ENCODE measurements at places on chromosomes 3 and 15.

- DNase-seq = no peak
These were observed 8.0 kb downstream of the DNAJA4 start for GRCh38 chr15:78272316-78272715.

- no peak for DNase-seq
These were observed 168.7 kb downstream of the GREM1 start for GRCh38 chr15:32886459-32886858.

- DNase-seq = no peak
These were observed 14.7 kb downstream of the SLC6A1 start for GRCh38 chr3:11006986-11007933.

DNA sequence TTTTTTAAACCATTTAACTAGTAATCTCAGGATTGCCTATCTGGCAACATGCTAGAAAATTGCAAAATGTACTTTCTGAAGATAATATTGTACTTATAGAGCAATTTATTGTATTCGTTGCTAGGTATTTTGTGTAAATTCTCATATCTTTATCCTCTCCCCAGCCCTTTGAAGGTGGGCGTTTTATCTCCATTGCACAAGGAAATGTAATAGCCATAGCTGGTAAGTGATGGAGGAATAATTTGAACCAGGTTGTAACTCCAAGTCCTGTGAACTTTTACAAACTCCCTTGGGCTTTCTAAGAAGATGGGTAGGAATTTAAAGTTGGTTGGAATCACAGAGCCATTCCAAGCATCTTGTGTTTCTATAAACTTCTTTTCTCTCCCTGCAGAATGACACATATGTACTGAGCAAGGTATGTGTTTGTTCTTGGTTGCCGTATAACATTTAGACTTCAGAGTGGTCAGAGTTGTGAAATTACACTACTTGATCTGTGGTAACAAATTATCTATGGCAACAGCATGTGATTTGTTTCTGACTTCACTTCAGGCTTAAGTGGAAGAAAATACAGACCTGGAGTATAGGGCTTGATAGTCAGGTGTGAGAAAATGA lies 170.9 kb downstream of the AKAP13 start:
- no peak for DNase-seq

DNA sequence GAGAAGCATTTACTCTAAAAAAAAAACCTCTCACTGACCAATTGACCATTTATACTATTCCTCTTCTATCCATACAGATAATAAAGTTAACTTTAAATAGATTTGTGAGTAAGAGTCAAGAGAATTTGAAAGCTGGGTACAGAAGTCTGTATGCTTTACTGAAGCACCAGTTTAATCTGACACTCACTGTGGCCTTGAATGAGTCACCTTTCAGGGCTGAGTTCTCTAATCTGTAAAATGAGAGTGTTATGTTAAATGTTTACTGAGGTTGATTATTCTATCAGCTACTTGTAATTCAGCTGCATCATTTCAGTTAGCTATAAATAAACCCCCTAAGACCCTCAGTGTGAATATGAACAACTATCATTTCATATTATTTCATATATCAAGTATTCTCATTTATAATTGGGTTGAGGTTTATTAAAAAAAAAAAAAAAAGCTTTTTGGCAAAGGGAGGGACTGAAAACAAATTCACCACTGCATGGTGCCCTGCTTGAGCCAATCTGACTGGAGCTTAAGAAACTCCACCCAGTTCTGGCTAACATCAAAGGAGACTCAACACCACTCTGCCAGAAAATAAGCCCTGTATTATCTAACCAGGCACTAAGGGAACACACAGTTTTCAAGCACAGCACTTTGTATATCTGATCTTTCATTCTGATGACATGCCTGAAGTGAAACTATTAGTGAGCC lies 2.8 kb downstream of the MAP4 start:
- no peak for DNase-seq

- peak; percentile 45 for DNase-seq
These were observed 187.9 kb downstream of the SUCNR1 start for GRCh38 chr3:152061296-152061695.

DNA sequence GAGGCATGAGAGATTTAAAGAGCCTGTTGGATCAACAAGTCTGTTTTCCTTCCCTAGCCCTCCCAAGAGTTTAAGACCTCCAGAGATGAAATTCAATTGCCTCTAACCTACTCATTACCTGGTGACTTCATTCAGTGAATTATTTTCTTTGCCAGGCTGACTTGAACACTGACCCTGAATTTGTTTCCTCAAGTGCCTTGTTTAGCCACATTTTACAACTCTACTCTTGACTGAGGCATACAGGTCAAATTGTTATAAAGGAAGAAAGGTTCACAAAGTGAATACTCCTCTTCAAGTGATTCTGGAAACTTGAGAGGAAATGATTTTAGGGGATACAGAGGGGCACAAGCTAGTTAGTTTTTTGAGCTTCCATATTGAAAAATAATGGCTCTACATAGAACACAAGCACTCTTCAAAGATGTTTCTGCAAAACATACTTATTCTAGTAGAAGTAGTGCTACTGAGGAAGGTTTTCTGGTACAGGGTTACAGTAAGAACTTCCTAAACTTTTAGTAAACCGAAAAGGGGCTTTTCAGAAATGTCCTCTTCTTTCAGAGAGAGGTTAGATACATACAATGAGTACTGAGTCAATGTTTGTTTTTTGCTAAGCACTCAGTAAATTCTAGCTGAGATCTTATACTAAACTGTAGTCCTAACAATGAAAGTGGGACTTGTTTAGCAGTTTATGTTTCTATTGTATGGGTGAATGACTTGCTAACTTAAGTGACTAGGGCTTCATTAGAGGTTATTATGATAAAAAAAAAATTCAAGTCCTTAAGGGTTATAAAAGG lies 137.4 kb upstream of the SATB1 start:
- DNase-seq = no peak

DNA sequence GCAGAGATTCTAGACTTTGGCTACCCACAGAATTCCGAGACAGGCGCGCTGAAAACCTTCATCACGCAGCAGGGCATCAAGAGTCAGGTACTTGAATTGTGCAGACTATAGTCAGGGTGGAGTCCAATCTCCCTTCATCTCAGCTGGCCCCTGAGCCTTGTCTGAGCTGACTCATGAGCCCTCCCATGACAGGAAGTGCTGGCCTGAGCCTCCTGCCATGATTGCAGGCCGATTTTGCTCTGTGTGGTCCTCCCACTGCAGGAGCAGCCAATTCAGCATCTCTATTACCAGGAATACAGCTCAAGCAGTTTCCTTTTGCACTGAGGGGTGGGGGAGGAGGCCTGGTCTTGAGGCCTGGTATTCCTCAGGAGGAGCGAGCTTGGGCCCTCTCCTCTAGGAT lies 5.5 kb downstream of the AP2M1 start:
- DNase-seq = no peak

DNA sequence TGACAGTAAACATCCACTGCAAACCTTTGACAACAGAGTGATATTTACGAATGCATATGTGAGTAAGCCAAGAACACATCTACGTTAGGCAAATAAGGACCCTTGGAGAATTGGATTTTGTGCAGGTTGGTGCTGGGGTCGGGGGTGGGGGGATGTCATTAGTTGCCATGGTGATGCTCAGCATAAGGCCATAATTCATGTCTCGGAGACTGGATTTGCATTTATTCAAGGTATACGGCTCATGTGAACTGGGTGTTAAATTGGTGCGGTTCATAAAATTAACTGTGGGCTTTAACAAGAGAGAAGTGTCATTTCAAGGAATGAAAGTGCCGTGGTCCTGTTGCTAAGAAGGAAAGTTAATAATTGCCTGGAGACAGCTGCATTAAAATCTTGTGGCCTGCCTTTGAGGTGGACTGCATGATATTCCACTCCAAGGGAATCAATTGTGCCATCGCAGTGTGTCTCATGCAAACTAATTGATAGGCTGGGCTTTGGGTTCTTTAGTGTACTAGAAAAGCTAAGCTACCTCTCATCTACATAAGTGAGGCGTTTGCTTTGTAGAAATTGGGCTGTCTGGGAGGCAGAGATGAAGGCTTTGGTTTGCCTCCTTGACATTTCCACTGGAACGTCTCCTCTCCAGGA lies 228.9 kb upstream of the FEZF2 start:
- DNase-seq = no peak

DNA sequence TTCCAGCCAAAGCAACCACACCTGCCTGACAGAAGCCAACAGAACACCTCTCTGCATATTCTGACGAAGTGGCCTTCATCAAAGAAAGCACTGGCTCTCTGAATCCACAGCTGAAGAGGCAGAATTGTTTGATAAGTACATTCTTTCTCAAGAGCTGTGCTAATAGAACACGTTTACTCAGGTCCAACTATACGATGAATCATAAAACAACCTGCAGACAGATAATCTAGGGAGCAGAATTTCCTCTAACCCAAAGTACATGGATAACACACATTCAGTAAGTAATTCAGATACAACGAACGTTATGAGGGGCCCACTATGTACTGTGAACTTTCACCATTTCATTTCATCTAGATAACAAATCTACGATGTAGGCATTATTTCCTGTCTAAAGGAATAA lies 25.4 kb downstream of the ALDH1A2 start:
- no peak for DNase-seq

DNA sequence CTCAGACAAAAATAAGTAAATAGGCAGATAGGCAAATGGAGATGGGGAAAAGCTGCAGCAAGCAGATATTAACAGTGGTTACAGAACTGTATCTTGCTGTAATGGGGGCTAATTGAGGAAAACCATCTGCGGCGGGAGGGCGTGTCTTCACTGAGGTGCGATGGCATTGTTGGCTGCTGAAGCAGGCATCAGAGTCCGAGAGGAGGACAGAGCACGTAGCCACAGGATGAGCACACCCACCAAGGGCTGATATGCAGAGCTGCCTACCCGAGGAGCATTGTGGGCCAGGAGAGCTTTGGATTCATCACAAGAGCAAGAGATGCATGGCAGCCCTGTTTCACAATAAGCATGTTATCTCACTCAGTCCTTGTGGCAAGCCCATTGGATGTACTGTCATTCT lies 30.4 kb downstream of the CHRNA7 start:
- no peak for DNase-seq

- no peak for DNase-seq
These were observed 588.8 kb upstream of the BCHE start for GRCh38 chr3:166425900-166426611.

GRCh38 chr3:31247850-31248562 lies 284.7 kb upstream of the STT3B start:
- DNase-seq = peak; percentile 77

All from NCI-H774 (cell line).